ENCODE measurements at places on chromosomes 4 and X.

GRCh38 chr4:147560625-147561024 lies 56.6 kb upstream of the TMEM184C start:
- no peak overlapping the region for H3K27ac ChIP-seq
- H3K4me3 ChIP-seq = no peak overlapping the region
- no peak for DNase-seq
- H3K27me3 ChIP-seq = no peaks in the 10 kb centered on the region
- no peaks in the 10 kb centered on the region for H3K36me3 ChIP-seq

GRCh38 chr4:145103496-145103895 lies 5.4 kb downstream of the ABCE1 start:
- H3K27me3 ChIP-seq = no peaks in the 10 kb centered on the region
- peaks cover 41% of the 10 kb centered on the region for H3K4me1 ChIP-seq
- peaks cover 41% of the 10 kb centered on the region for H3K36me3 ChIP-seq
- H3K27ac ChIP-seq = no peak overlapping the region
- H3K4me3 ChIP-seq = no peak overlapping the region
- DNase-seq = no peak

GRCh38 chr4:153146961-153147360 lies 57.3 kb upstream of the TRIM2 start:
- no peaks in the 10 kb centered on the region for H3K36me3 ChIP-seq
- DNase-seq = no peak
- no peaks in the 10 kb centered on the region for H3K4me1 ChIP-seq
- no peak overlapping the region for H3K27ac ChIP-seq

DNA sequence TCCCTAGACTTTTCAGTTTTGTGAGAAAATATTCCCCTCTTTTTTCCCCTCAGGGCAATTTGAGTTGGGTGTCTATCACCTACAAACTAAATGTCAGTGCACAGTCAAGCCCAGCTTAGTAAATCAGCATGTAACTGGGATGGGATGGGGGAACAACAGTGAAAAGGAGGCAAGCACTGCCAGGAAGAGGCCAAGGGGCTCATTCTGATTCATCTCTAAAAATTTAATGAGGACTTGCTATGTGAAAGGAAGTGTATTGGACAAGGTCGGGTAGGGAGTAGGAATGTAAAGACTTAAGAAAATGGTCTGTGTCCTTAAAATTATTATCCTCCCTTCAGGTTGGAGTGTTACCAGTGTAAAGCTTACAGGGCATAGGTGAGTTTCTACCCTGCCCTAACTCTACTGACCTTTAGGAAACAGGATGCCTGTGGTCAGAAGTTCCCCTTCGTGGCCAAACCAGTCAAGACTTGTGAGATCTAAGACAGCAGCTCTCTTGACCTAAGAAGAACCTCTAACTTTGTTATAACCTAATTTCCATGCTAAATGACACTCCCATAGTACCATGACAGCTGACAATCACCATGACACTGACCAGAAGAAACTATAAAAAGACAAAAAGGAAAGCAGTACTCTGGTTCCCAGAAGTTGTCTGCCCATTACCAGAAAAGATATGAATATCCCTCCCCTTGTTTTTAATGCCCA lies 194.4 kb upstream of the LDB2 start:
- no peaks in the 10 kb centered on the region for H3K4me1 ChIP-seq
- H3K4me3 ChIP-seq = no peak overlapping the region
- no peak for DNase-seq
- H3K27me3 ChIP-seq = no peaks in the 10 kb centered on the region
- no peak overlapping the region for H3K27ac ChIP-seq
